ENCODE measurements at places on chromosomes 1 and 21.

DNA sequence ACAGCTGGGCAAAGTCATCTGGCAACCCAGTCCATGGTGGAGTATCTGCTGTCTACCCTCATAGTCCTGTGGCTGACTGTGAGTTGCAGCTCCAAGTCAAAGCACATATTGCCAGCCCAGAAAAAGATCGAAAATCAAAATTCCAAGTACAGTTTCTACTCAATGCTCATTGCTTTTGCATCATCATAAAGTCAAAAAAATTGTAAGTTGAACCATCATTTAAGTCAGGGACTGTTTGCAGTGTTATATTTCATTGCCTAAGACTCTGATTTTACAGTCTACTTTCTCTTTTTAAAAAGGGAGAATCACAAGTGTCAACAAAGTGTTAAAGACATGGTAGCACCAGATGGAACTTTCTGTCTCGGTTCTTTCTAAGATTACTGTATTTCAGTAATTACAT, 22.7 kb upstream of the MAN1C1 start:
- DNase-seq, result no peak

GRCh38 chr21:40717028-40717427, 129.9 kb downstream of the DSCAM start:
- no peak for DNase-seq

DNA sequence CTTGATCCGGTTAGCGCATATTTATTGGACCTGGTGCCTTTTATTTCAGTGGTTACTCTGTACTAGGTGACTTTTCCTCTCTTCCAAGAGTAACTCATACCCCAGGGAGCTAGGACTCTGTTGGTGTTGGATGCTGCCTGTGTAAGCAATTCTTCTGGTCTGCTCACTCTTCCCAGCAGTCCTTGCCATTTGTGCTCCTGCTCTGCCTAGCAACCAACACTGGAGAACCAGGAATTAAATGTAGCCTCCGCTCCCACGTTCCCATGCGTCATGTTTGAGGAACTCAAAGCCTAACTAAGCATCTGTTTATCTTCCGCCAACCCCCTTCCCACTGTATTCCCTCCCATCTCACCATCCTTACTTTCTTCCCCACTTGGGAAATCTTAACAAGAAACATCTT, 65.7 kb upstream of the RAVER2 start:
- DNase-seq, result no peak

- DNase-seq, result no peak
These were observed 30.7 kb downstream of the SLC2A1 start for GRCh38 chr1:42927920-42928505.

DNA sequence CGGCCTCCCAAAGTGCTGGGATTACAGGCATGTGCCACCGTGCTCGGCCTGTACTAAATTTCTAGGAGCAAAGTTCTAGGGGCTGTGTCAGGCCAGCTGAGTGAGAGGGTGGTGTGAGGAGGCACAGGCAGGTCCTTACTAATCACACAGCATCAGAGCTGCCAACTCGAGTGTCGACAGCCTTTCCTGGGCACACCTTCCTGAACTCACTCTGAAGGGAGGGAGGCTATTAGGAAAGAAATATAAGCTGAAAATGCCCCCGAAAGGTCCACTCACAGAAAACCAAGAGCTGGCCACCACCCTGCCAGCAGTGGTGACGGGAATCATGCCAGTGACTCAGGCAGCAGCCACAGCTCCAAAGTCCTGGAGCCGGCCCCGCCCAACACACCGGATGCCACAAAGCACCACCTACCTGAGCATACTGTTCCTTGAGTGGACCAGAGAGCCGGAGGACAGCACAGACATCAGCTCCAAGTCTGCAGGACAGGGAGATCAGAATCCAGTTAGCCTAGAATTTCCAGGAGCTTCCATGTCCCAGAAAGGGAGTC, 4.5 kb downstream of the PMVK start:
- DNase-seq, result no peak

- no peak for DNase-seq
These were observed 19.2 kb downstream of the OLFML2B start for GRCh38 chr1:162004441-162004950.

DNA sequence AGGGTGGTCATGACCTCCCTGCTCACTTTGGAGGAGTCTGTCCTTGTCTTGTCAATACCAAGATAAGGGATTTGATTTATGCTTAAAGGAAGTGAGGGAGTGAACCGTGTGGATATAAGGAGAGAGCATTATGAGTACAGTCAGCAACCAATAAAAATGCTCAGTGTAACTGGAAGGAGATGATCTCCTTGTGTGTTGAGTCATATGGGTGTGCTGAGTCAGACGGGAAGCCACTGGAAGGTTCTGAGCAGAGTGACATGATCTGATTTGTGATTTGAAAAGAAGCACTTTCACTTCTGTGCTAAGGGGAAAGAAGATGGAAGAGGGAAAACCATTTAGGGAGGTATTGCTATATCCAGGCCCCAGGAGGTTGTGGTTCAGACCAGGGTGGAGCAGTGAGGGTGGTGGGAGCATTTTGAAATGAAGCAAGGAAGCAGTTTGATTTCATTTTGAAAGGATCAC, 2.5 kb upstream of the BCL10 start:
- DNase-seq, result no peak
